ENCODE measurements at places on chromosomes 2 and 18.

DNA sequence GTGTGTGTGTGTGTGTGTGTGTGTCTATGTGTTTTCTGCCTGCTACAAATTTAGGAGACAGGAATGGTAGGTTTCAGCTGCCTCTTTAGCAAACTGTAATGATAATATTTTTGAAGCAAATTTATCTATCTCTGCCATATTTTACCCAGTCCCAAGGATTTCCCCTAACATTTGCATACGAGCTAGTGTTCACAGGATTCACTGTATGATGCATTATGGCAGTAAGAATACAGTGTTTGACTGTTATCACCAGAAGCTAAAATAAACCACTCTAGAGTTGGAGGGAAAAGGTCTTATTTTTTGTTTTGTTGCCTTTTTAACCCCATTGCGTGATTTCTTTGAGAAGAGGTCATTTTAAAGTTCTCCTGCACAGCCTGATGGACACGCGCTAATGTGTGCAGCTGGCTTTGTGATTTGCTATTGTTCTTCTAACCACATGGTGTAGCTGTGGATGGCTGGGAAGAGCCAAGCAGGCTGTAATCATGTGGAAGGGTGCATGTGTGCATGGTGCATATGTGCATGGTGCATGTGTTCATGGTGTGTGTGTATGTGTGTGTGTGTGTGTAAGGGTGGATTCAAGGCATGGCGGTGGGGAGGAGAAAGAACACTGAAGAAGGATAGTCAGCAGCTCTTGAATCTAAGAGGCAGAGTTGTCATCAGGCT lies 62.4 kb downstream of the PLB1 start:
- no peak for DNase-seq

- DNase-seq: peak; percentile 41
Observed at GRCh38 chr2:74387346-74387745, 7.2 kb upstream of the DCTN1 start.

- DNase-seq: peak; percentile 87
Observed at GRCh38 chr18:74551936-74552555, 17.7 kb downstream of the CNDP1 start.

GRCh38 chr18:64785686-64786085 lies 636.8 kb upstream of the LINC00305 start:
- DNase-seq: no peak

- DNase-seq: no peak
Observed at GRCh38 chr18:77099485-77100370, 32.9 kb downstream of the MBP start.

DNA sequence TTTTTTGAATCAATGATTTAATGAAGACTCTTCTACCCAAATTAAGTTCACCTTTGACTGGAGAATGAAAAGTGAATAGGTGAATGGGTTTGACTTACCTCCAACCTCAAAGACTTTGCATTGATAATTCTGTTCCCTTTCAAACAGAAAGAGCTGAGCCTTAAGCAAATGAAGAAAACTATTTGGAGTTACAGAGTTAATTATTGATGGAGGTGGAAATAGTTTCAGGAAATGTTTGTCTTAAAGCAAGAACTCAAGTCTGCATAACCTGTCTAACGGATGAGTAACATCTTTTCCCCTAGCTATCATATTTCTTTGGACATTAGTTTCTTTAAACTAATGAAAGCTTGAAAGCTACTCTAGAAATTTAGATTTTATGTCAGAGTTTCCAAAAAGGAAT lies 166.5 kb downstream of the CERS6 start:
- DNase-seq: no peak

GRCh38 chr2:3465844-3466481 lies 53.4 kb downstream of the ADI1 start:
- peak; percentile 92 for DNase-seq

GRCh38 chr2:102060792-102061191 lies 69.0 kb downstream of the IL1R2 start:
- no peak for DNase-seq

DNA sequence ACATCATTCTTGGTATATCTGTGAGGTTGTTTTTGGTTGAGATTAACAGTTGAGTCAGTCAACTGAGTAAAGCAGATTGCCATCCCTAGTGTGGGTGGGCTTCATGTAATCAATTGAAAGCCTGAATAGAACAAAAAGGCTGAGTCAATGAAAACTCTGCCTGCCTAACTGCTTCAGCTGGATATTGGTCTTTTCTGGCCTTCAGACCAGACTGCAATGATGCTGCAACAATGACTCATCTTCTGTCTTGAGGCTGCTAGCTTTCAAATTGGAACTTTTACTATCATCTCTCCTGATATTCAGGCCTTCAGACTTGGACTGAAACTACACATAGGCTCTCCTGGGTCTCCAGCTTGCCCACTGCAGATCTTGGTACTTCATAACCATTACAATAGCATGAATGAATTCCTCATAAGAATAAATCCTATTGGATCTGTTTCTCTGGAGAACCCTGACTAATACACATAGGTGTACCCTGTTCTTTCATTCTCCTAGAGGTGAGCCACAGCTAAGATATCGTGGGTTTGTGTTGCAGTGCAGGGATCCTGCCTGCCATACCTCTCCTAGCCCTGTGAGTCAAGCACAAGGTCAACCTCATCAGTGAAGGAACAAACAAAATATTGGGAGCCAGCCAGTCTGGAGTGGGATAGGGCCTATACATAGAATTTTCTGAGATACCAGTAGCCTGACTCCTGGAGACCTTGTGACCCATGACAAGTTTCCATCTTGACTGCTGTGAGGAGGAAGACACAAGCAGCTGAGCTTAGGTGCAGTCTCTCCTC lies 473.8 kb downstream of the DCC start:
- no peak for DNase-seq

- DNase-seq: no peak
Observed at GRCh38 chr18:22872900-22873537, 60.1 kb upstream of the RBBP8 start.

GRCh38 chr18:44537526-44537925 lies 143.2 kb upstream of the SETBP1 start:
- DNase-seq: peak; percentile 54

- DNase-seq: no peak
Observed at GRCh38 chr18:55317864-55318263, 270.1 kb downstream of the TCF4 start.

DNA sequence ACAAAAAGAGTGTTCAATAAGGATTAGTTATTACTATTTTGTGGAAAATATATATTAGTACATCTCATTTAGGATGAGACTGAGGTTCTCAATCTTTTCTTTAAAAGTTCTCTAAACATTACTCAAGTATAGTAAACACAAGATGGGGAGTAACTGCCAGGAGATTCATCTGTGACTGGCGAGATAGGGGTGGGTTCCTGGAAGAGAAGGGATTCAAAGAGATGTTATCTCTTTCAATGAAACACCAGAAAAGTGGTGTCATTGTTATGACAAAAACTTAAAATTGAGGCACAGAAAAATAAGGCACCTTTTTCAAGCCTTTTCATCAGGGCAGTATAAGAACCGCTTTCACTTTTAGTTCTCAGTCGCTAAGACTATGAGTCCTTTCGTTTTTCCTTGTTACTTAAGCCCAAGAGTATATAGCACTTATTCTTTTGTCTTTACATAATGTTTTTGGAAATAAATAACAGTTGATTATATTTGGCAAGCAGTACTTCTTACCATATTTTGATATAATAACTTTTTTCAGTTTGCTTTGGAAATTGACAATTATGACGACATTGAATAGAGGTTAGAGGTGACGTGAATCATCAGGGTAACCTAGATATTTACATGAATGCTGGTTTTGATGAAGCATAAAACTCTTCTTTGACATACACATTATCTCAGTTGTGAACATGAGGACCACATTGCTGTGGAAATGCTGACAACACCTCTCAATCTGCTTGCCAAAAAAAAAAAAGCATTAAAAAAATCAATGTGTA lies 393.9 kb upstream of the TCF4 start:
- DNase-seq: no peak

- DNase-seq: no peak
Observed at GRCh38 chr2:152246686-152247336, 71.2 kb upstream of the STAM2 start.

- no peak for DNase-seq
Observed at GRCh38 chr2:115414466-115414865, 972.0 kb downstream of the DPP10 start.

DNA sequence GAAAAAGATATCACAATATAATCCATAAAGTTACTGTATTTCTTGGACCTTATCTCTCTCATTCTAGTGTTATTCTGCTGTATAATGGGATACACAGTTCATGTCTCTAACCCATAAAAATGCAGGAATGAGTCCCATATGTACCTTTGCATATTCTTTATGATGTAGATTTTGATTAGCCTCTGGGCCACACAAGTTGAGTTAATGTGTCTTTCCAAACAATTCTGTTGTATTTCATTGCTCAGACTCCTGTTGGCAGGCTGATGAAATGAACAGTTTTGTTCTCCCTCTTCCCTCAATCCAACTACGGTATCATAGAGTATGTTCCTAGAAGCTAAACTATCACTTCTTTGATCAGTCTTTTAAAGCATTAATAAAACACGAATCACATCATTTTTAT lies 113.2 kb upstream of the SATB2 start:
- no peak for DNase-seq

GRCh38 chr2:50049267-50049666 lies 895.0 kb upstream of the FSHR start:
- no peak for DNase-seq

DNA sequence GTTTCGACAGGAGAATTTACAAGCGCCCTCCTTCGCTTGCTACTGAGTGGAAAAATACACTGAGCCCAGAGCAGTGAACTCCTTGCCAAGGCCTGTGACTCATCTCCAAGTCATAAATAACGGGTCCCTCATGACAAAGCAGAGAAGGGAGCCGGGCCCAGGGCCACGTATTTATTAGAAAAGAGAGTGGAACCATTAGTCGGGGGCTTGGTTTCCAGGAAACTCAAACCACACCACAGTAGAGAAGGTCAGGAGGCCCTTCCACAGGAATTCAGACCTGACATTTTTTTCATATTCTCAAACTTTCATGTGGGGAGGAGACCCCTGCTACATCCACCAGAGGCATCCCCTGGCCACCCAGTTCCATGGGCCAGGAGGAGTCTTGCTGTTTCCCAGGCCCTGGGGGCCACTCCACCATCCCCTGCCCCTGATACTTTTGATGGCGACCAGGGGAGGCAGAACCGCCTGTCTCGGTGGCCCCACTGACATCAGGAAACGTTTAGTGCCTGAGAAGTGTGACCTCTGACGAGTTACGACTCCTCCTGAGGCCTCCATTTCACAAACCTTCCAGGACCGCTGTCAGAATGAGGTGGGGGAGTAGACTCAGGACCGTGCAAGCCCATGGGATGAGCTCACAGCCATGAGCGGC lies 289.7 kb downstream of the DYSF start:
- peak; percentile 83 for DNase-seq

- DNase-seq: no peak
Observed at GRCh38 chr2:85169581-85169980, 36.4 kb downstream of the TCF7L1 start.

GRCh38 chr18:59150236-59150635 lies 10.6 kb downstream of the SEC11C start:
- DNase-seq: no peak

DNA sequence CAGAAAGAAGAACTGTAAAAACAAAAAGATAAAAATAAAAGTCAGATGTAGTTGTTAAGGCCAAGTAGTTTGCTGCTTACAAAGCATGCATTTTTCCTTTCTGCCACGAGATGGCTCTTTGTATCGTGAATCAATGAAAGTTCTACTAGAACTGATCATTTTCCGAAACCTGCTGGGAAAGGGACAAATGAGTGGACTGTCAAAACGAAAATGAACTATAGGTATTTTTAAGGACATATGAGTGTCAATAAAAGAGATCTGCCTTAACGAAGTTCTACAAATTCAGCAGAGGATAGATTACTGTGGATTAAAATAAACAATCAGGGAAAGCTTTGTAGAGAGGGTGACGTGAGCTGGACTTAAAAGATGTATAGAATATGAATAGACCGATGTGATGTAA lies 15.0 kb upstream of the ELOA2 start:
- DNase-seq: peak; percentile 22

GRCh38 chr2:16281451-16282335 lies 341.3 kb downstream of the MYCN start:
- DNase-seq: no peak

DNA sequence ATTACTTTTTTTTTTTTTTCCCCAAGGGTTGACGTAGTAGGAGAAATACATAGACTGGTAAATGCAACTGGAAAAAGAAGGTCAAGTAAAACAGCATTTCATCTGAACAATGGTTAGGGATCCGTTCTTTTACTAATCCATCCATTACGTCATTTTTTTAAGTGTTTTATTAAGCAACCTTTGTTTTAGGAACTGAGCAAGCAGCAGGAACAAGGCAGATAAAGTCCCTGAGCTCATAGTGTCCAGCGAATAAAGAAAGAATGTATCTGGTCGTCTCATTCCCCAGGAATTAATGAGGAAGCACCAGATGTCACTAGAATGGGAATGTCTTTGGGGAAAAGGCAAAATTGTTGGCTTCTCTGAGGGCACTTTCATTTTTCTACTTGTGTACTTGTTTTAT lies 842.4 kb downstream of the TDRD15 start:
- DNase-seq: no peak

GRCh38 chr2:191369034-191369433 lies 123.8 kb downstream of the MYO1B start:
- no peak for DNase-seq

DNA sequence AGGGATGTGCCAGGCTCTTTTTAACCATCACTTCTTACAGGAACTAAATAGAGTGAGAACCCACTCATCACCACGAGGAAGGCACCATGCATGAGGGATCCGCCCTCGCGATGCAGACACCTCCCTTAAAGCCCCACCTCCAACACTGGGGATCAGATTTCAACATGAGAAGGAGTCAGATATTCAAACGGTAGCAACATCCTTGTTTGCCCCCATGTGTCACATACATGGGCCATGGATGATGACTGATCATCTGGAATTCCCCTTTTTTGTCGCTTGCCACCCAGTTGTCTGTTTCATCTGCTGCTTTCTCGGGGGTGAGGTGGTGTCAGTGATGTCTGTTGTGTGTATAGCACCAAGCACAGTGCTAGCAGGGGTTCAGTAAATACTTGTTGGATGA lies 57.9 kb downstream of the NCK2 start:
- no peak for DNase-seq

DNA sequence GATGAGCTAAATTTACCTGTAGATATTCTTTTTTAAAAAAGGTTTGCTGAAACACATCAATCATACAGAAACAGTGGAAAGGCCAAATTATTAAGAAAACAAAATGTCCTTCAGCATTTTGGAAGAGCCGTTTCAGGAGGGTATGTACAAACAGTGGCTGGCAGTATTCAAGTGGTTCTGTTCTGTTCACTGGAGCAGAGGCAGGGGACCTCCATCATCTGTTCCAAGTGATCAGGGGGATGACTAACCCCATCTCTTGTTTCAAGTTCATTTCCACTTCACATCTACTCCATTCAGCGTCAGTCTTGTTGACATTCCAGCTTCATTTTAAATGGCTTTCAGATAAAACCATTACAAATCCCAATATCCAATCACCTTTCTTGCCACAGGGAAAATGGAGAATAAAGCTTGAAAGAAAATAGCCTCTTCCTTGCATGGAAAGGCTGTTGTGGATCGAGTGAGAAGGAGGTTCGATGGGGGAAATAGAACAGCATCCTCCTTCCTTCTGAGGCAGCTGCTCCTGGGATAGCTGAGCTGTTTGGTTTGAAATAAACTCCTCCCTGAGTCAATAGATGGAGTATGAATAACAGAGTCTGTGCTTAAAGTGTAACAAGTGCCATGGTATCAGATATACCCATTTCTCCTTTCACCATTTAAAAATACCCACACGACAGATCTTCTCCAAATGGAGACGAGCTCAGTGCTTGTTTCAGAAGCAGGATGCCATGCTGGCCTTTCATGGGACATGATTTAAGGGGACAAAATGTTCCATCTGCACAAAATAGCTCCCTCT lies 63.7 kb upstream of the OTOF start:
- no peak for DNase-seq

All from AG08396 (cell line).